ENCODE measurements at places on chromosomes 1 and 21. TPM values are rescaled to one million over a fixed set of nuclear protein-coding genes. Genes with fewer than 3 reads are reported as not detected.
A peak's percentile ranks its signal among the peaks of the same experiment; 100 is the strongest.

Gene BNIPL
- 43.3 TPM for total RNA-seq

Gene KCNJ6
- total RNA-seq, result 0.82 TPM

Gene OR10J4
- total RNA-seq, result not detected

Gene PTCH2
- 4.9 TPM for total RNA-seq

Gene NEK7
- total RNA-seq, result 131 TPM

Gene AMPD1
- total RNA-seq, result 31.1 TPM

Gene PDPN
- total RNA-seq, result 10.5 TPM

Gene RGS8
- 0.10 TPM for total RNA-seq

DNA sequence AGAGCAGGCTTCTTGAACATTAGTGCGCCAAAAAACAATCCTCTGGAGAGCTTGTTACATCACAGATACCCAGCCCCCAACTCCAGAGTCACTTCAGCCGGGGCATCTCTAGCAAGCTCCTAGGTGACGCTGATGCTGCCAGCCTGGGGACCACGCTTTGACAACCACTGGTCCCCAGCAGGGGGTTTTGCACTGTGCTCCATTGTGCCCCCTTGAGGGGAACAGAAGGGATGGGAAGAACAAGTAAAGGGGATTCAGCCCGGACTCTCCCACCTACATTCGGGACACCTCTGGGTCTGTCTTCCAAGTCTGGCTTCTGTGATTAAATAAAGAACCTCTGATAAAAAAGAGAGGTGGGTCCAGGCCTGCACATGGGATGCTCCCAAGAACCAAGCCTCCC is 60.4 kb downstream of the ATP5PO start:
- DNase-seq, result no peak

- no peak for DNase-seq
Measured at GRCh38 chr1:56506951-56507491, 72.3 kb downstream of the PLPP3 start.

GRCh38 chr1:46637444-46638083 is 21.0 kb upstream of the MOB3C start:
- no peak for DNase-seq

GRCh38 chr1:182003953-182004586 is 57.4 kb downstream of the ZNF648 start:
- peak; percentile 18 for DNase-seq

DNA sequence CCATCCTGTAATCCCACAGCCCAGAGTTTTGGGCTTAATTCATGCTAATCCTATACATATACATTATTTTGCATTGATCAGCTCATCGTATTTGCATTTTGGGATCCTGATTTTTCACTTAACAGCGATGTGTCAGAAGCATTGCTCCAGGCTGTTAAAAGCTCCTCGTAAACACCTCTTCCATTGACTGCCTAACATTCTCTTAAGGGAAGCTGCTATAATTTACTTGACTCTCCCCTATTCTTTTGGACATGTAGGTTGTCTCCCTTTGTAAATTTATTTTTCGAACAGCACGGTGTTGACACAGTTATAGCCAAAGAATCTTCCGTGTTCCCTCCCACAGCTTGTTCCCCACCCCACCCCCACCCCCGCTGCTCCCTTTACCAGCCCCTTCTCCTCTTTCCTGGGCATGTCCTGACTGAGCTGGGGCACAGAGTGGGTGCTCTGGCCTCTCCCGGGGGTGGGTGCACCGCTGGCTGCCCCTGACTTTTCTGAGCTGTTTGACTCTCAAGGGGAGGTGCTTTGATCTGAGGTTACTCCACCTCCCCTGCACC is 22.8 kb downstream of the LDLRAP1 start:
- no peak for DNase-seq

DNA sequence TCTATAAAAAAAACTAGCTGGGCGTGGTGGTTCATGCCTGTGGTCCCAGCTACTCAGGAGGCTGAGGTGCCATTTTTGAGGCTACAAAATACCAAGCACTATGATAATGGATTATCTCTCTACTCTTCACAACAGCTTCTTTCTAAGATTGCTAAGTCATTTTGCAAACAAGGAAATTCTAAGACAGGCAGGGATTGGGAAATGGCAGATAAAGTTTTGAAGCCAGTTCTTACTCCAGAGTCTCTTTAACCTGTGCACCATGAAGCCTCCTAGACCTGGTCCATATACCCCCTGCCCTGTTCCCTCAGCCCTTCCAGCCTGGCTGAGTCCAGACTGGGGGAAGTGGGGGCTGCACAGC is 39.5 kb upstream of the DMBX1 start:
- no peak for DNase-seq

DNA sequence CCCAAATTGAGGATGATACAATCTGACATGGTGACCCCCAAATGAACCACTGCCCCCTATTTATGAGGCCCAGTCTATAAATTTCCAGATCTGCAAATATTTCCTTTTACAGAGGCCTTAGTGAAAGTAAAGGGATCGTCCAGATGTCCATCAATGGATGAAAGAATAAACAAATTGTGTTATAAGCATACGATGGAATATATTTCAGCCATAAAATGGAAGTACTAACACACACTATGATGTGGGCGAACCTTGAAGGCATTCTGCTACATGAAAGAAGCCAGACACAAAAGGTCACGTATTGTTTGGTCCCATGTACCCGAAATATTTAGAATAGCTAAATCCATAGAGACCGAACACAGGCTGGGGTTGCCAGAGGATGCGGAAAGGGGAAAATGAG is 48.6 kb upstream of the ITPKB start:
- DNase-seq, result peak; percentile 26

- DNase-seq, result no peak
Measured at GRCh38 chr1:214101828-214102227, 114.1 kb downstream of the PROX1 start.

DNA sequence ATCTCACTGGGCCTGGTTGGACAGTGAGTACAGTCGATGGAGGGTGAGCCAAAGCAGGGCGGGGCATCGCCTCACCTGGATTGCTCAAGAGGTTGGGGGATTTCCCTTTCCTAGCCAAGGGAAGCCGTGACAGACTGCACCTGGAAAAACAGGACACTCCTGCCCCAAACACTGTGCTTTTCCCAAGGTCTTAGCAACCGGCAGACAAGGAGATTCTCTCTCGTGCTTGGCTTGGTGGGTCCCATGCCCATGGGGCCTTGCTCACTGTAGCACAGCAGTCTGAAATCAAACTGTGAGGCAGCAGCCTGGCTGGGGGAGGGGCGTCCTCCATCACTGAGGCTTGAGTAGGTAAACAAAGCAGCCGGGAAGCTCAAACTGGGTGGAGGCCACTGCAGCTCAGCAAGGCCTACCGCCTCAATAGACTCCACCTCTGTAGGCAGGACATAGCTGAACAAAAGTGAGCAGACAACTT is 11.3 kb downstream of the C1orf105 start:
- DNase-seq, result peak; percentile 43

DNA sequence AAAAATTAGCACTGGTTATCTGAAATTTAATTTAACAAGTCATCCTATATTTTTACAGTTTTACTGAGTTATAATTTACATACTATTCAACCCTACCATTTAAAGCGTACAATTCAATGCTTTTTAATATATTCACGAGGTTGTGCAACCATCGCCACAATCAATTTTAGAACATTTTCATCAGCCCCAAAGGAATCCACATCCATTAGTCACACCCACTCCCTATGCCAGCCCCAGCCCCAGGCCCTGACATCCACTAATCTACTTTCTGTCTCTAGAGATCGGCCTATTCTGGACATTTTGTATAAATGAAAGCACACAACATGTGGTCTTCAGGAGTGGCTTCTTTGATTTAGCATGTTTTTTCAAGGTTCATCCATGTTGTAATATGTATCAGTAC is 134.7 kb downstream of the PSMG1 start:
- no peak for DNase-seq

- no peak for DNase-seq
Measured at GRCh38 chr1:174032671-174033222, 10.6 kb upstream of the RC3H1 start.

DNA sequence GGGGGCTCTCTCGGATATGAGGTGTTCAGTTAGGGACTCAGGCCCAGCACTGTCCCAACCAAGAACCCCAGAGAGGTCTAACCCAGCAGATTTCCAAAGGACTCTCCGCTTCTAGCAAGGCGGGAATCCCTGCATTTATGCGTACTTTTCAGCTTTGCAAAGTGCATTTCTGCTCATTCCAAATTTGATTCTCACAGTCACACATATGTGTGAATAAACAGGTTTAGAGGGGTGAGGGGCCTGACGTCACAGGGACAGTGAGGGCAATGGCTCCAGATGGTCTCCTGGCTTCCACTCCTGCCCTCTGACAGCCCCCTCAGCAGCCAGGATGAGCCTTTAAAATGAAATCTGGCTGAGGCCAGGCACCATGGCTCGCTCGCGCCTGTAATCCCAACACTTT is 921 bp upstream of the ECE1 start:
- DNase-seq, result no peak

GRCh38 chr1:232911027-232911599 is 39.3 kb upstream of the NTPCR start:
- no peak for DNase-seq

DNA sequence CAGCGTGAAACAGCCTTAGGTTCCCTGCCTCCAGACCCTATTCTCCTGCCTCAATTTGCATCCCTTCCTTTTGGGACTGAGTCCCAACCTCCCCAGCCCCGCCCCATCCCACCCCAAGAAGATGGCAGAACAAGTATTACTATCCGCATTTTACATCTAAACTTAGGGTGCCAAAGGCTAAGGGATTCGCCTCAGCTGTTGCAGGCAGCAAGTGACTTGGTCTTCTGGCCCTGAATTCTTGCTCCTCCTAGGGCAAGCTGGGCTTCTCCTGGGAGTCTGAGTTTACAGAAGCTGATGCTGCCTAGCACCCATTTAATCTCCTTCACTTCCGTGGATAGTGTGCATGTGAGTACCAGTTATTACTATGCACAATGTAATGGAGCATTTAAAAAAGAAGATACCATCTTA is 161.3 kb upstream of the NR5A2 start:
- no peak for DNase-seq

DNA sequence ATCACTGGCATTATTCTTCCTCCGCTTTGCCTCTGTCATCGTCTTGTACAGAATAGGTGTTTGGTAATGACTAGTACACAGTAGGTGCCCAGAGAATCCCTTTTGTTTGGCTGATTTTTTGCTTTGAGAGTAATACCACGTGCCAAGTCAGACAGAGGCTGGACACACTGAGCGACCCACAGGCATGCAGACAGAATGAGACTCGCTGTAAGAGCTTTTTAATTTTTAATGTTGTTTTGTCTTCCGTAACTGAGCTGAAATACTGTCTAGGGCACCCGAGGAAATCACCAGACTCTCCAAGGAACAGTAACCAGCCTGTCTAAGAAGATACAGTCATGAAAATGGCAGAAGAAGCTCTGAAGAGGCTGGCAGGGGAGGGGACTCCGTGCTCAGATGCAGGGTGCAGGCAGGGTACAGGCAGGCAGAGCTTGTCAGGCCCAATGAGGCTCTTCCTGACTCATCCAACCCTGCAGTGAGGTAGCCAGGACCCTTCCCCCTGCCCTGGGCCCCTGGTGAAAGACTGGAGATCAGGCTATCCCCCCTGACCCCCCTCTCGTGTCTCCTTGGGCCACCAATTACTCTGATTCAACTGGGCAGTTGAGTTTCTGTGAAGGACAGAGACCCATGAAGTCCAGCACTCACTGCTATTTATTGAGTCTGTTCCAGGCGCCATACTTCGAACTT is 60.1 kb upstream of the ECE1 start:
- no peak for DNase-seq
